Right renal pelvis (tissue), 4 donors: ENCODE measurements at places on chromosomes 16 and 17. TPM values are rescaled to one million over a fixed set of nuclear protein-coding genes. Genes with fewer than 3 reads are reported as not detected.

The QPRT gene
- 141 TPM for polyA plus RNA-seq

The CCDC144A gene
- polyA plus RNA-seq, result 3.4 TPM

GRCh38 chr17:45123930-45124796 is 8.2 kb downstream of the PLCD3 start:
- DNase-seq, result no peak

GRCh38 chr16:69852815-69853214 is 90.7 kb downstream of the WWP2 start:
- DNase-seq, result no peak

- no peak for DNase-seq
These were observed 18.2 kb downstream of the COTL1 start for GRCh38 chr16:84599521-84600202.

- DNase-seq, result peak; percentile 82
These were observed 23.1 kb downstream of the STAT5A start for GRCh38 chr17:42311240-42312034.

DNA sequence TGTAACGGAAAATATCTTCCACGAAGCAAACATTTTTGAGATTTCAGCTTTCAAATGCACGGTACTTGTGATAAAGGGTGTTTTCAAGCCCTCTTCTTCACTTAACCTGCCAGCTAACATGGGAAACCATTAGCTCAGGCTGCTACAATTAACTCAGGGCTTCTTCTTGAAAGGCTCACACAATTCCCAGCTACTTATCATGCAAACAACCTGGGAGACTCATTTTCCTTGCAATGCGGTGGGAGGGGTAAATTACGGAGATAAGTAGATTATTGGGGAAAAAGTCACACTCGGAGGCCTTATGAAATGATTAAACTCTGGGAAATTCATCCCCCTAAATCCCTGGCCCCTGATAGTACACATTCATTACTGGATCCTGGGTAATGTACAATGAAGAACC is 266.4 kb downstream of the STX8 start:
- no peak for DNase-seq
